ENCODE measurements at places on chromosomes 11 and 22.

DNA sequence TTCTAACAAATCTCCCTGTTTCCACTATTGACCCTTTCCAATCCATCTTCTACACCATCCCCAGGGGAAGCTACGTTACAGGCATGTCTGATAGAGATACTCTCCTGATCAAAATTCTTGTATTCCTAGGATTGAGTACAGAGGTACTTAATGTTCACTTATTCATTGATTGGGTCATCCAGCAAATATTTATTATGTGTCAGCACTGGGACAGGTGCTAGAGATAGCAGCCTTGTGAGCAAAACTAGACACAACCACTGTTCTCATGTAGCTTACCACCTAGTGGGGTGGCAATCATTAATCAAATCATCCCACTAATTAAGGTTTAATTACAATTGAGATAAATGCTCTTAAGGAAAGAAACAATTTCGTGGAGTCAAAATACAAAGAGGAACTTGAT lies 9.4 kb upstream of the RTCB start:
- no peak for DNase-seq

DNA sequence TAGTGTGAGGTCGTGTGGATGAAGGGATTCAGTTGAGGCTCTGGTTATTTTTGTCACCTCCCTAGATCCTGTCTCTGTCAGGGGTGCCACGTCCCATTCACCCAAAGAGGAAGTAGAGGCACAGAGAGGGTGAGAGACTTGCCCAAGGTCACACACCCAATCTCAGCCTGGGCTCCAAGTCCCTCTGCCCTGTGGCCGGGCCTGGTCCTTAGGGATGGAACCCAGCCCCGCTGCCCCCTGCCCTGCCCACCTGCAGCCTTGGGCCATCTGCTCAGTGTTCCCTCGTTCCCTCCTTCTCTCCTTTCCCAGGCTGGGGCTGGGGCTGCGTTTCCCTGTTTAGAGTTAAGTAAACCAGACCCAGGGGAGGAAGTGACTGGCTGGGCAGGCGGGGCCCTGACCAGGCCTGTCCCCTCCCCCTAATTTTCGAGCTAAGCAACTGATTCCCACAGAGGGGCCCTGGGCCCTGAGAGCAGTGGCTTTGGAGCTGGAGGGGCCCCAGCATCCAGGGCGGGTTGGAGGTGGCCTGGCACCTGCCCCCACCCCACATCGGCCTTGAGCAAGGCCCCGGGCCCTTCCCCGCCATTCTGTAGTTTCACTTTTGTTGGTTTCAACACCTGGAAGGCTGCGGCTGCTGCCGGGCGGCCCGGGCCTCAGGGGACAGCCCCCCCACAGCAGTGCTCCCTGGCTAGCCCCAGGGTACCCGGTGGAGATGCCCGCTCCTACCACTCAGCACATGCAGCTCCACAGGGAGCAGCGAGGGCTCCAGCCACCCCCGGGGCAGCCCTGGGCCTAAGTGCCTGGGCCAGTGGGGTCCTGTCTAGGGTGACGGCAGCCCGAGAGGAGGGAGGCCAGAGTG lies 1.5 kb downstream of the TCIRG1 start:
- peak; percentile 72 for DNase-seq

DNA sequence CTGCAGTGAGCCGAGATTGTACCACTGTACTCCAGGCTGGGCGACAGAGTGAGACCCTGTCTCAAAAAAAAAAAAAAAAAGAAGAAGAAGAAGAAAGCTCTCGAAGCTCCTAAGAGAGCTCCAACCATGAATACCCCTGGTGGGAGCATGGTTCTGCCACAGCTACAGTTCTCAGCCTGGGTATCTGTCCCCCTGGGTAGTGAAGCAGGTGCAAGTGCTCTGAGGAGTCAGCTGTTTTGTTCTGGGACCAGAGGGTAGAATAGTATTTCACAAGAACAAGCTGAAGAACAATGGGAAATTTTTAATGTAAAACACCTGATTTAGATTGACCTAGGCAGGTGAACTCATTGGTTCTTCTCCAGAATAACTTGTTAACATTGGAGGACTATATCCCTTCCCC lies 4.3 kb upstream of the HYOU1 start:
- DNase-seq, result no peak

DNA sequence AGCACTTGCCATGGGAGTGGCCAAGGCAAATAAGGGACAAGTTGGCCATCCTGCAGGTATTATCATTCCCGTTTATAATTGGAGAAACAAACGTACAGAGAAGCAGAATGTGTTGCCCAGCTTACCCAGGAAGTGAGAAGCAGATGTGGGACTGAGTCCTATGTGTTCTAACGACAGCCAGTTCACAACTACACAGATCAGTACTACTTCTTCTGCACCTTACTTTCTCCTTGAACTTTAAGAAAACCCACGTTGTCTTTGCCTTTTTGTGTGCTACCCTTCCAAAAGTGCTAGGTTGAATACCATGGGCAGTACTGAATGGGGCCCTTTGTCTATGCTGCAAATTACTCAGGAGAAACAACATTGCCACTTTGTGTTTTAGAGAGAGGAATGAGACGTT lies 62.8 kb upstream of the BLID start:
- DNase-seq, result no peak

DNA sequence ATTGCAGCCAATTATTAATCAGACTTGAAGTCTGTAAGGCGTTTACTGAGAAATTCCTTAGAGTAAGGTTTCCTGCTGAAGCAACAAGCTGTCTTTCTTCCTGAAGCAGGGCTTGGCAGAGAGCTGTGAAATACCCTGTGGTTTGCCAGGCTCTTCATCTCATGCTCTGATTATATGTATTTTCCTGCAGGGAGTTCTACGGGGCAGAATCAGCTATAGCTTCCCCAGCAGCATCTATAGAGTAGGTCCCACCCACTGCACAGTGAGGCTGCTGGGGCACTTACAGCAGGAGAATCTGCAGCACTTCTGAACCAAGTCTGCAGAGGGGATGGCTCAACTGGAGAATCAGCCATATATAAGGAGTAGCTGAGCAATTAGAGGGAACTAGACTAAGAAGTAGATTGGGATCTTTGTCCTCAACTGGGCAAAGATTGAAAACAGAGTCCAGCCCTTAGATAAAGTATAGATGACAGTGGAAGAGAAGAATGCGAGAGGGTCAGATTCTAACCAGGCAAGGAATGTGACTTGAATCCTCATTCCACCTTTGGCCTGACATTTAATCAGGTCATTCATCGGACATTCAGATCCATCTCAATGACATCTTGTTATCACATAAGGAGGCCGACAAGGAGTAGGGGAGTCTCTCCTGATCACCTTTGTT lies 37.6 kb downstream of the CNTF start:
- no peak for DNase-seq

- DNase-seq, result peak; percentile 2
These were observed 364.9 kb downstream of the BRD1 start for GRCh38 chr22:49462795-49463194.

DNA sequence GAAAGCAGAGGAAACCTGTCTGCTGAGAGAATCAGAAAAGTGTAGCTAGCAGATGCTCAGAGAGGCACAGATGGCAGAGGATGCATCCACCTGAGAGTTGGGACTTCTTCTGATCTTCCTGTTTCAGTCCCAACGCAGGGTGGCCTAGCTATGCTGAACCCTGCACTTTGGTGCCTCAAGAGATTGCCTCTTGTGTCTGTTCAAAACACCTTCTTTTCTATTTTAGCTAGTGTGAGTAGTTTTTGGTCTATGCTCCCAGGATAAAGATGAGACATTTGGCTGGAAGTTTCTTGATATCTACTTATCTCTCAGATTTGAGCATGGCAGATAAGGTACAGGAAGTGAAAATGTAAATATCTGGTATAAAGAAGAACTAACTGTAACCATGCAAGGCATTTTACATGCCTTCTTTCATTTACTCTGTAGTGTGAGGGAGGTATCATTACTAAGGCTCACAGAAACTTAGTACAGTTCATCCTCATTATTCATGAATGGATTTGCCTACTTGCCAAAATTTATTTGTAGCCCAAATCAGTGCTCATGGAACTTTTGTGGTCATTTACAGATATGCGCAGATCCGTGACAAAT lies 47.0 kb upstream of the PSMA1 start:
- no peak for DNase-seq

DNA sequence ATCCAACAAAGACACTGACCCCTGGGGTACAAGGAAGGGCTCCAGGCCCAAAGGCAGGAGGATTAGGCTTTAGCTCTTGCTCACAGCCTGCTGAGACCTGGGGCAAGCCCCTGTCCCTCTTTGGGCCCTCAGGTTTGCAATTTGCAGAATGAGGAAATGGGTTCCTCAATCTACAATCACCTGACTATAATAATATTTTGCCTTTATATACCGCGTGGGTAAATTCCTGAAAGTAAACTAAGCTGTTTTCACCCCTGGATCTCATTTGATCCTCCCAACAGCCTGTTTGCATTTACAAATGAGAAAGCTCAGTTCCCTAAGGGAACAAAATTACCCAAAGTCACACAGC lies 797 bp downstream of the STARD10 start:
- DNase-seq, result no peak

DNA sequence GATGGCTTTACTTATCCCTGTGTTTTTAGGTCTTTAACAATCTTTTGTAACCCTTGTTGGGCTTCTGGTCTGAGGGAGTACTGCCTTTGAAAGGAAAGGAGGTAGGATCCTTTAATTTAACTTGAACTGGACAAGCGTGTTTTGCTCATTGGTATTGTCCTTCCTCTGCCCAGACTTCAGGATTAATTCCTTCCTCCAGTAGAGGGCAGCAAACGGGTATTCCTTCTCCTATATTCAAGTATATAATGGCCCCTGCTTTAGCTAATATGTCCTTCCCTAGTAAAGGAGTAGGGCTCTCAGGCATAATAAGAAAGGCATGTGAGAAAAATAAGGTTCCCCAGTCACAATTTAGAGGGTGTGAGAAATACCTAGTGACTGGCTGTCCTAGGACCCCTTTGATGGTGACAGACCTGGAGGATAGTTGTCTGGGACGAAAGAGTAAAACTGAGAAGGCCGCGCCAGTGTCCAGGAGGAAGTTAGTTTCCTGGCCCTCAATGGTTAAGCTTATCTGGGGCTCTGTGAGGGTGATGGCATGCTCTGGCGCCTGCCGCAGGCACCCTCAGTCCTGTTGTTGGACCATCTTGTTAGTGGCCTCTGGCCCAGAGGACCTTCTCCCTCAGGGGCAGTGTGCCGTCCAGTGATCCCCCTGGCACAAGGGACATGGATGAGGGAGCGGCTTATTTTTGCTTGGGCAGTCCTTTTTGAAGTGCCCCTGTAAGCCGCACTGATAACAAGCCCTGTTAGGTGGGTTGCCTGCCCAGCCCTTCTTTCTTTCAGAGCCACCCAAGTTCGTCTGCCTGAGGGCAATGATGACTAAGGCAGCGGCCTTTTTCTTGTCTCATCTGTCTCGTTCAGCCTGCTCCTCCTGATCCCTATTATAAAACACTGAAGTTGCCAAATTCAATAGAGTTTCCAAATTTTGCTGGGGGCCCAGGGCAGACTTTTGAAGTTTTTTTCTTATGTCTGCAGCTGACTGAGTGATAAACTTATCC lies 51.8 kb downstream of the C11orf71 start:
- DNase-seq, result peak; percentile 36

GRCh38 chr11:69054397-69055211 lies 5.9 kb downstream of the TPCN2 start:
- DNase-seq, result no peak

- DNase-seq, result no peak
These were observed 11.6 kb downstream of the DEPDC7 start for GRCh38 chr11:33027233-33027632.

- DNase-seq, result no peak
These were observed 23.5 kb downstream of the TMEM184B start for GRCh38 chr22:38249301-38249700.

- DNase-seq, result peak; percentile 34
These were observed 12.5 kb upstream of the MRPL16 start for GRCh38 chr11:59822989-59823566.

GRCh38 chr11:68007498-68008380 lies 2.4 kb upstream of the ALDH3B1 start:
- DNase-seq, result no peak

DNA sequence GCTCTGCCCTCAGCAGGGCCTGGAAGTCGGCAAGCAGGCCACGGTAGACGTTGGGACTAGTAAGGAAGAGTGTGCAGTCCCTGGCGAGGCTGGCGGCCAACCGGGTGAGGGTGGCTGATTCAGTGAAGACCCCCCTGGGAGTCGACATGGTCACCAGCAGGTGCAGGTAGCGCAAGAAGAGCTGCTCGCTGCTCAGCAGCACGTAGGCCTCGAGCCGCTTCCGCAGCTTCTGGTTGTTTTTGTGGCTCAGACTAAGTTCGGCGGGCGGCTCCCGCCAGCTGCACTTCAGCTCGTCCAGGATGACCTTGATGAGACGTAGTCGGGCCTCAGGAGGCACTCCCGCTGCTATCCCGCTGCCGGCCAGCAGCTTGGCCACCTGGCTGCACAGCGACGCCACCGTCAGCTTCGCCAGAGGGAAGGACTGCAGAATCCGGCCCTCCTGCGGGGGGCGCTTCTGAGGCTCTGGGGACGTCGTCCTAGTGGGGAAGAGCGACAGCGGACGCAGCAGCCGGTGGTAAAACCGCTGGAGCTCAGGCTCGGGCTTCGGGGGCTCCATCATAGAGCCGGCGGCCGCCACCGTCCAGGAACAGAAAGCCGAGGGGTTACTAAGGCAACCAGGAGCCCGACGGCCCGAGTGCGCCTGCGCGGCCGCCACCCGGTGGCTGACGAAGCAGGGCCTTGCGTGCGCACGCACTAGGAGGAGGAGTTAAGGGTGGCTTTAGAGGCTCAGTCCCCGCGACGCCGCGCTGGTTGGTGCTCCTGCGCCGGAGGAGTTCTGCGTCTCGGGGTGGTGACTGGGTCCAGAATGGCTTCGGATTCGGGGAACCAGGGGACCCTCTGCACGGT lies at the start of the genes CCDC87 and CCS:
TSS of gene CCDC87 (minus strand) at position 607 of the 846 bp plus-strand sequence. CDS start at position 559, 48 bp downstream.
TSS of gene CCS (plus strand) at position 729 of the 846 bp plus-strand sequence. CDS start at position 806, 77 bp downstream.
- DNase-seq, result peak; percentile 98

- no peak for DNase-seq
These were observed 5.8 kb upstream of the MRTFA start for GRCh38 chr22:40642316-40642715.

DNA sequence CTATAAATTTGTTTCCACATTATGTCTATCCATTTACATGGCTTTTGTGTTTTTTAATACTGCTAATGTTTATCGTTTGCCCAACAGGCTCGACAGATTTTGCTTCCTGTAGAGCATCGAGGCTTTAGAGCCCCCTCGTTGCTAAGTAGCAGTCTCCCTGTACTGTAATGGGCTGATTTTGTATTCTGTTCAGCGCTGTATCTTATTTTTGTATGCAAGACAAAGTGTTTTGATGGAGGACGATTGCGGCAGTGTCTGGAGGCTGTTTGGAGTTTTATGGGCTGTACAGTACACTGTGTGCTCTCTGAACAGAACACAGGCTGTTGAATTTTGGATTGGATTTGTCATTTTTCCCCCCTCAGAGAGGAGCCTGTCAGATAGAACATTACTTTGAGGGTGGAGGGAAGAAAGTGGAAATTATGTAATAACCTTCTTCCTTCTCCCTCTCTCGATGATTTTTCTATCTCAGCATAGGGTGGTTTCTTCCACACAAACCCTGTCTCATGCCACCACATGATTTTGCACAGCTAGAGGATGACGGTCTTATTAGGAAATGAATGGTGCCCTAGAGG lies 104.4 kb downstream of the ZBTB16 start:
- DNase-seq, result no peak

- no peak for DNase-seq
These were observed 257.1 kb upstream of the CADM1 start for GRCh38 chr11:115761348-115761747.

Data from immature natural killer cell (primary cell).